ENCODE measurements at places on chromosomes 3 and 15. TPM values are rescaled to one million over a fixed set of nuclear protein-coding genes. Genes with fewer than 3 reads are reported as not detected.

DNA sequence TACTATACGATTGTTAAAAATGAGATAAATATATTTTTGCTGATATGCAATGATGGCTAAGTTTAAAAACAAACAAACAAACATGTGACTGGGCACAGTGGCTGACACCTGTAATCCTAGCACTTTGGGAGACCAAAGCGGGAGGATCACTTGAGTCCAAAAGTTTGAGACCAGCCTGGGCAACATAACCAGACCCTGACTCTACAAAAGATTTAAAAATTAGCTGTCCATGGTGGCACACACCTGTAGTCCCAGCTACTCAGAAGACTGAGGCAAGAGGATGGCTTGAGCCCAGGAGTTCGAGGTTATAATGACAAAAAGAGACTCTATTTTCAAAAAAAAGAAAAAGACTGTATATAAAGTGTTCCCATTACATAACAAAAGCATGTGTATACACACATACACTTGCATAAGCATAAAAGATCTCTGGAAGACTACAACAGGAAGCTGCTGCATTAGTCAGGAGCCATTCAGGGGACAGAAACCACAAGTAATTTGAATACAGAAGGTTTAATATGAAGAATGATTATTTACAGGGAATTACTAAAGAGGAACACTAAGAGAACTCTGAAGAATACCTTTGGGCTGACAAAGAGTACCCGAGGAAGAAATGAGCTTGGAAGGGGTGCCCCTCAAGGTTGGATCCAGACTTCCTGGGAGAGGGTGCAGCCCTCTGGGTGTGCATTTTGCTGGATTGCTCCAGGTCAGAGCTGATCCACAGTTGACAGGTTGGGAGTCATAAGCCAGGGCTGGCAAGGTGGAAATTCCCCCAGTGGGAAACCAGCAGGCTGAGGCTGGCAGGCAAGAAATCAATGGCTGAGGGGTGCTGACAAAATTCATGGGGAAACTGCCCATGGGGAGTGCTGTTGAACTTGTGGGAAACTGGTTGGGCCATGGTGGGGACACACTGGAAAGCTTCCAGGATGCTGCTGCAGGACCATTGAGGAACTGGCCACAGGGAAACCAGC is 9.3 kb upstream of the TM4SF18 start:
- no peak for DNase-seq
- H3K4me1 ChIP-seq, result peaks cover 31% of the 10 kb centered on the region
- no peaks in the 10 kb centered on the region for H3K27me3 ChIP-seq
- no peak overlapping the region for H3K27ac ChIP-seq
- no peak overlapping the region for H3K4me3 ChIP-seq

- no peak overlapping the region for H3K4me3 ChIP-seq
- H3K4me1 ChIP-seq, result peaks cover 11% of the 10 kb centered on the region
- H3K36me3 ChIP-seq, result no peaks in the 10 kb centered on the region
- no peaks in the 10 kb centered on the region for H3K27me3 ChIP-seq
These were observed 118.6 kb upstream of the PRR20G start for GRCh38 chr3:127406309-127407025.

The SPG21 gene
- 72.9 TPM for total RNA-seq

- H3K36me3 ChIP-seq, result no peaks in the 10 kb centered on the region
- H3K4me1 ChIP-seq, result peaks cover 8% of the 10 kb centered on the region
- DNase-seq, result no peak
These were observed 22.0 kb upstream of the BCL2L10 start for GRCh38 chr15:52134502-52135144.

The CLN6 gene
- 69.5 TPM for total RNA-seq

DNA sequence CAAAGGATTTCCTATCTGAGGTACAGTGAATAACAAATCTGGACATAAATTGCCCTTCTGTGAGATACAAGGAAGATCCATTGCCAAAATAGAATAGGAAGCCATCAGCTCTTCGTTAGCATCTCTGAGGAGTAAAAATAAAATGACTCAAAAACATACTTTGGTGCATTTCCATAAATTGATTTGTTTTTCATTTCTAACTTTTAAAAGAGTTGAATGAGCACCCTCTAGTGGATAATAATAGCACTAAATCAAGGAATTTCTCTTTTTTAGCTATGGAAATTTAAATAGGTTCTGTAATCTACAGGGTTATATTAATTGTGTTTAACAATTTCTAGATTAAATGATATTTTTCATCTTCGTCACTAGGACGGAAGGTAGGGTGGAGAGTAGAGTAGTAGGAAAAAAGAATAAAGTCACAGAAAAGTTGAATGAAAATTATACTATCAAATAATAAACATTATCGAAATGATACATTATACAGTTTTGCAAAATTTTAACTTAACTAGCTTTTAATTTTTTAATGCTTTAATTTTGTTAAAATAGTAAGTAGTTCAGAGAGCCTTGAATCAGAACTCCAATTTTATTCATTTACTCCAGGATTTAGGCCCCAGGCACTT is 6.4 kb downstream of the NSUN3 start:
- H3K4me3 ChIP-seq, result no peak overlapping the region
- no peaks in the 10 kb centered on the region for H3K36me3 ChIP-seq
- H3K27ac ChIP-seq, result no peak overlapping the region
- DNase-seq, result no peak
- no peaks in the 10 kb centered on the region for H3K27me3 ChIP-seq

DNA sequence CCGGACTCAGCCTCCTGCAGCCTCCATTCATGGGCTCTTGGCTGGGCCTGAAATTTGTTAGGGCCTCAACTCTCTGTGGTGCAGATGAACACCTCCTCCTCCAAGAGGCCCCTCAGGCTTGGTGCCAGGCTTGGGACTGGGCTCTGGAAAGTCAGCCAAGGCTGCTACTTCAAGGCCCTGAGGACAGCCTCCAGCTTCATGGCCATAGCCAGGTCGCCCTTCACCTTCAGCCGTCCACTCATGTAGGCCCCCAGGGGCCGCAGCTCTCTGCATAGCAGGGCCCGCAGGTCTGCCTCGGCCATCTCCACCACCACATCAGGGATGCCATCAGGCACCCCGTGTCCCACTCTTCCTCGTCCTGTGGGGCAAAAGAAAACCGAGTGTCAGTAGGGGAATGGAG is 8.3 kb downstream of the STOML1 start:
- H3K4me1 ChIP-seq, result no peaks in the 10 kb centered on the region
- DNase-seq, result no peak
- H3K27me3 ChIP-seq, result no peaks in the 10 kb centered on the region
- H3K36me3 ChIP-seq, result no peaks in the 10 kb centered on the region
- H3K27ac ChIP-seq, result no peak overlapping the region
- no peak overlapping the region for H3K4me3 ChIP-seq

The ZNF80 gene
- not detected for total RNA-seq

GRCh38 chr3:45567730-45568172 is 26.8 kb upstream of the LIMD1 start:
- H3K36me3 ChIP-seq, result no peaks in the 10 kb centered on the region
- no peak overlapping the region for H3K4me3 ChIP-seq
- no peak overlapping the region for H3K27ac ChIP-seq
- no peaks in the 10 kb centered on the region for H3K27me3 ChIP-seq
- no peak for DNase-seq

DNA sequence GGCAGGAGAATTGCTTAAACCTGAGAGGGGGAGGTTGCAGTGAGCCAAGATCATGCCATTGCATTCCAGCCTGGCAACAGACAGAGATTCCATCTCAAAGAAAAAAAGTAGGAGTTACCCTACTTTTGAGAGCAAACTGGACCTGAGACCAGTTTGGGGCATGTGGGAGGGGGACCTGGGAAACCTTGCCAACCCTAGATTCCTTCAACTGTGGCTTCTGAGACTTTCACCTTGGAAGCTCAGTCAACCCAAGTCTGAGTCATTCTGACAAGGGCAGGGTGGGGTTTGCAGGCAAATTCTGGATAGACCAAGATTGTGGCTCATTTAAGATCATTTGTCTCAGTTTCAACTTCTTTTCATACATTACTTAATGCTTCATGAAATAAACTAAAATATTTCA is 23.8 kb upstream of the SIAH2 start:
- H3K36me3 ChIP-seq, result no peaks in the 10 kb centered on the region
- no peaks in the 10 kb centered on the region for H3K4me1 ChIP-seq
- H3K27ac ChIP-seq, result no peak overlapping the region
- H3K27me3 ChIP-seq, result no peaks in the 10 kb centered on the region
- DNase-seq, result no peak
- H3K4me3 ChIP-seq, result no peak overlapping the region

DNA sequence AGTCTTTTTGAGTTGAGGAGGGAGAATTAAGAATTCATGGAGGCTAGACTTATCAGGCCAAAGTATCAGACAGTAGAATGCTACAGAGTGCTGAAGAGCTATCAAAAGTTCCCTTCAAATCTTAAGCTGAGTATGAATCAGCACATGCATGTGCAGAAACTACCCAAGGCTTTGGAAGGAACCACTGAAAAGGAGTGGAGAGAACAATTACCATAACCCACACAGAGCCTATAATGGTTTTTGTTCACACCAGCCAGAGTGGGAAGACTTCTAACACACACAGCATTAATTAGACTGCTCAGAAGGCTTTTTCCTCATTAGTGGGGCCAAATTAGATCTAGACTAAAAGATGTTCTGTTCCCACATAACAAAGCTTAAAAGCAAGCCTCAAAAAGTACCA is 83.7 kb upstream of the SLC6A11 start:
- no peak overlapping the region for H3K27ac ChIP-seq
- no peak for DNase-seq

DNA sequence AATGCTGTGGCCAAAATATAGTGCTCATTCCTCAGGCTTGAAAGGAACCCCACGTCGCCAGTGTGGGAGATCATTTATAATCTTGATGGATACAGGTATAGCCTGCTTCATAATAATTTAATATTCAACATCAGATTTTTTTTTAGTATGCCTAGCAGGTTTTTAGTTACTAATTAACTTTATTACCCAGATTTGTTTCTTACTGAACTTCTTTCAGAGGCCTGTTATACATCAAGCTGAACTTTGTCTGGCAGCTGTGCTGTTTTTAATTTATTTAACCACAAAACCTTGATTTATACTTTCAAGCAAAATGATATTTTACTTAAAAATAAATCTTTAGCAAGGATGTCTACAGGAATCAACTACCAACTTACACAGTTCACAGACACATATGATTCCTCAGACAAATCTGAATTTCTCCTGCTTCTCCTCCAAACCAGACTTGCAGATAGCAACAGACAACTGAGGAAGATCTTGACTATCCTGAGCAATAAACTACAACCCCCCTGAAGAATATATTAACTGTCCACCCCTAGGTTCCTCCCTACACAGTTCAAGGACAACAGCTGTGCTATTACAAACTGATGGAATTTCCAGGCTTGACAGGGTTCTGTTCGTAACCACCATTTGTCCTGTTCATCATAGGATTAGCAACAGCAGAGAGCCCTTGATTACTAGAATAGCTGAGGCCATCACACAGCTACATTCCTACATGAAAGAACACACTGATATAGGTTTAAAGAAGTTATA is 610 bp downstream of the MAP4 start:
- H3K4me1 ChIP-seq, result peaks cover 38% of the 10 kb centered on the region
- no peak overlapping the region for H3K4me3 ChIP-seq
- H3K27me3 ChIP-seq, result no peaks in the 10 kb centered on the region
- H3K36me3 ChIP-seq, result no peaks in the 10 kb centered on the region
- H3K27ac ChIP-seq, result no peak overlapping the region
- DNase-seq, result no peak

The SIDT1 gene
- 1.0 TPM for total RNA-seq

DNA sequence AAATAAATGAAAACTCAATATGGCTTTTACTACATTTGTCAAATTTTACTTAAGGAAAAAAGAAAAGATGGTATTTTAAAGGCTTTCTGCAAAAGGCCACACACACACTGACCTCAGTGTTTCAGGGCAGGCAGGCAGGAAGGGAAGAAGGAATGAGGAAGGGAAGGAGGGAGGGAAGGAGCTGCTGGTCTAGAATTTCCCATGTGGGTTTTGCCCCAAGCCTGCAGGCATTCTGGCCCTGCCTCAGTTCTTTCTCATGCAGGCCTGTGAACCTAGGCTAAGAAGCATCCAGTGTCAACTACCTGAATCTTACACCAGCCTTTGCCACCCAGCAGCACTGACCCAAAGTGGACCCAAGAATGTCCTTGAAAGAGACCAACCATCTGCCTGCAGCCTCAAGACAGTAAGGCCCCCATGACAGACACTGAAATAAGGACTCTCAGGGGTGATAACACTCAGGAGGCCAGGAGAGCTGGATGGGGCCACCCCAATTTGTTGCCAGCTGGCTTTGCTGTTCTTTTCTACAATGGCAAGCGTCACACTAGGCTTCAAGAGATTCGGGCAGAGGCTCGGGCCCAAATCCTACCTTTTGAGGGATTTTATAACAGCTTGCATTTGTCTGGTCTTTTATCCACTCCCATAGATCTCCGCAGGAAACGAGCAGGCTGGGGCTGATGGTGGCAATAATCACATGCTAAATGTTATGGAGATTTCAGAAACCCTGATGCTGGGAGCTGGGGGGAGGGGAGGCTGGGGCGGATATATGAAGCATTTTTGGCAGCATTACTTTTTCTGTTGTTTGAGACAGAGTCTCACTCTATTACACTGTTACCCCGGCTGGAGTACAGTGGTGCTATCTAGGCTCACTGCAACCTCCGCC is 51.4 kb downstream of the XXYLT1 start:
- H3K36me3 ChIP-seq, result no peaks in the 10 kb centered on the region
- H3K4me3 ChIP-seq, result no peak overlapping the region
- no peaks in the 10 kb centered on the region for H3K27me3 ChIP-seq
- no peaks in the 10 kb centered on the region for H3K4me1 ChIP-seq
- H3K27ac ChIP-seq, result no peak overlapping the region

DNA sequence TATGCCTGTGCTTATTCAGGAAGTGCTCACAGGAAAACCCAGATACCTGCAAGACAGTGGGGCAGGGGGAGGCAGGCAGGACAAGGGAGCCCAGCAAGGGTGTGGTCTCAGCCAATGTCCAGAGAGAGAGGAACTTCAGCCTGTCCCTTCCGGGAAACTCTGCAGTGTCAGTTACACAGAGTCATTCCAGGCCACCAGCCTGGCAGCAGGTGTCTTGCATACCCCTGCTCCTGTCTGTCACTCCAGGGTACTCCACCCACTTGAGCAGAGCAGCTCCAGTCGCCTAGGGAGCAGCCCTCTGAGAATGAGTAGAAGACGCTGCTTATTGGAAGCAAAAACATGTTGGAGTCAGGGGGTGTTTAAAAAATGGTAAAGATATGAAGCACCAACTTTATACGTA is 431.2 kb upstream of the RGMA start:
- H3K4me1 ChIP-seq, result no peaks in the 10 kb centered on the region
- H3K4me3 ChIP-seq, result no peak overlapping the region
- no peak for DNase-seq

DNA sequence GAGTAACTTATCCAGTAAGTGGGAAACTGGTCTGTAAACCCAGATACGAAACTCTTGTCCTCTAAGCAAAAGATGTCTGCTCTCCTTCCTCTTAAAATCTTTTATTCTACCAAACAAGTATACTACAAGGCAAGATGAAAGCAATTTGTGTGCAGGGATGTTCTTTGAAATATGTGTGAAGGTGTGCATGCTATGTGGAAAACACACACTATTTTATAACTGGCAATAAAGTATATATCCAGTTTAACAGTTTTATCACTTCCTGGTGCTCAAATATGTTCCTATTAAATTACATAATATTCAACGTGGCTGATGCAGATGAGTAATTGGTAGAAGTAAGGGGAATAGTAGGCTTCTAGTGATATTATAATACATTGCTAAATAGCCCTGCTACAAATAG is 566.5 kb downstream of the ROBO2 start:
- DNase-seq, result no peak
- no peaks in the 10 kb centered on the region for H3K36me3 ChIP-seq
- no peak overlapping the region for H3K4me3 ChIP-seq
- H3K27me3 ChIP-seq, result no peaks in the 10 kb centered on the region
- H3K4me1 ChIP-seq, result peaks cover 8% of the 10 kb centered on the region
